ENCODE measurements at places on chromosomes 7 and 10.
A peak's percentile ranks its signal among the peaks of the same experiment; 100 is the strongest.

- no peak for DNase-seq
Measured at GRCh38 chr7:158495216-158495615, 92.4 kb downstream of the PTPRN2 start.

GRCh38 chr10:105837951-105838350 lies 1196.9 kb downstream of the SORCS3 start:
- no peak for DNase-seq

DNA sequence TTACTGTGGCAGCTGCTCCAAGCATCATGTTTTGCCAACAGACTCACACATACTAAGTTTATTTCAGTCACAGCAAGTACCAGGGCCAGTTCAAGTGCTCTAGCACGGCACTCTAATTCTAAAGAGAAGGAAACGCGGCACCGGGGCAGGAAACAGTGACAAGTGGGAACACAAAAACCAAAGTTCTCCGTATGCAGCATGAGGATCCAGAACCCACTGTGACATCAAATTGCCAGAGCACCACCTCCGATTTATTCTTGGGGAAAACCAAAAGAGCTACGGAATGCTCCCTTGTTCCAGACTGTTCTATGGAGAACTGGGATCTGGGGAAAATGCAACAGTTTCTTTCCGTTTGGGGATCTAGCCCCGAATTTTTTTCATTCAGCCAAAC lies 448 bp upstream of the PTER start:
- DNase-seq, result no peak

GRCh38 chr7:17300012-17300411 lies 1.6 kb downstream of the AHR start:
- DNase-seq, result no peak

- DNase-seq, result no peak
Measured at GRCh38 chr10:122188706-122189105, 82.4 kb upstream of the BTBD16 start.

DNA sequence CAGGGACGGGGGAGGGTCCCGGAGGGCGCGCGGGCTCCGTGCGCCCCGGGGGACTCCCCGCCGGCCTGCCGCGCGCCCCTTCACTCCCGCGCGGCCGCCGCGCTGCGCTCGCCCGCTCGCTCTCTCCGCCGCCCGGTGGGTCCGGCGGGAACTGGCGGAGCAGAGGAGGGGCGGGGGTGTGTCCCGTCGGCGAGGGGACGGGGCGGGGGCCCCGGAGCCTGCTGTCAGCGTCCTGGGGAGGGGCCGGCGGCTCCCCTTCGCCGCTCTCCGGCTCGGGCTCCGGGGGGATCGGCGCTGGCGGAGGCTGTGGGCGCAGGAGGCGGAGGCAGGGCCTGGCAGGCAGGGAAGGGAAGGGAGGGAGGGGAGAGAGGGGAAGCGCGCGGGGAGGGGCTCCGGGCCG lies at the start of gene SH3PXD2A:
SH3PXD2A (minus strand) TSS at position 153 of the 400 bp plus-strand sequence. CDS start 310 bp downstream, outside the sequence.
- DNase-seq, result no peak

- no peak for DNase-seq
Measured at GRCh38 chr10:97311111-97311626, 7.9 kb upstream of the FRAT1 start.

DNA sequence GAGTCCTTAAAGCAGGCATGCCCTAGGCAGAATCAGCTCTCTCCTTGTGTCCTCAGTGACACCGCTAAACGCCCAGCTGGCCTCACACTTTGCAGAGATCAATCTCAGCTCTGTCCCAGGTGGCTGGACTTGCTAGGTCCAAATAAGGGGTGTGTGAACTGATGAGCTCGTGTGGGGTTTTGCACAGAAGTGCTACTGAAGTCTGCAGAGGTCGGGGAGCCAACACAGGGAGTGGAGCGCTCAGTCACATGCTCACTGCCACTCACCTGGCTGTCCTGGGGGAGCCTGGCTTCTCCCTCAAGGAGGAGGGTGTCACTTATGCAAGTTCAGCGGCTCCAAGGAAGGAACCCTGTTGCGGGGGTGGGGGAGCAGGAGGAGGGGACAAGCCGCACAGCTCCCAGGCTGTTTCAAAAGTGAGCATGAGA lies 2.0 kb downstream of the ELN start:
- DNase-seq, result no peak

DNA sequence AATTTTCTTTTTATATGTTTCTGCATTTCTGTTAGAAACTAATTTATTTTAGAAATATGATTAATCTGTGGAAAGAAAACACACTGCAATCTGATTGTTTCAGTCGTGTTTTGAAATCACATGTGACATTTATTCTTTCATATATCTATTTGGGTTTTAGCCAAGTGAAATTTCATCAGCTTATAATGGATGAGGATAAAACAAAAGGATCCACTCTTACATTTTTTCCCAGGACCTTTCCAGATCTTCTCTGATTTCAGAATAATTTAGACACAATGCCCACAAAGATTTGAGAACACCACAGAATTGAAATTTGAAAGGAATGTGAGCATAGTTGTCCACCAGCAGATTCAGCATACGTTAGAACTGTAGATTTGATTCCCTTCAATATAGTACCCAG lies 29.1 kb downstream of the CBLL1 start:
- no peak for DNase-seq

DNA sequence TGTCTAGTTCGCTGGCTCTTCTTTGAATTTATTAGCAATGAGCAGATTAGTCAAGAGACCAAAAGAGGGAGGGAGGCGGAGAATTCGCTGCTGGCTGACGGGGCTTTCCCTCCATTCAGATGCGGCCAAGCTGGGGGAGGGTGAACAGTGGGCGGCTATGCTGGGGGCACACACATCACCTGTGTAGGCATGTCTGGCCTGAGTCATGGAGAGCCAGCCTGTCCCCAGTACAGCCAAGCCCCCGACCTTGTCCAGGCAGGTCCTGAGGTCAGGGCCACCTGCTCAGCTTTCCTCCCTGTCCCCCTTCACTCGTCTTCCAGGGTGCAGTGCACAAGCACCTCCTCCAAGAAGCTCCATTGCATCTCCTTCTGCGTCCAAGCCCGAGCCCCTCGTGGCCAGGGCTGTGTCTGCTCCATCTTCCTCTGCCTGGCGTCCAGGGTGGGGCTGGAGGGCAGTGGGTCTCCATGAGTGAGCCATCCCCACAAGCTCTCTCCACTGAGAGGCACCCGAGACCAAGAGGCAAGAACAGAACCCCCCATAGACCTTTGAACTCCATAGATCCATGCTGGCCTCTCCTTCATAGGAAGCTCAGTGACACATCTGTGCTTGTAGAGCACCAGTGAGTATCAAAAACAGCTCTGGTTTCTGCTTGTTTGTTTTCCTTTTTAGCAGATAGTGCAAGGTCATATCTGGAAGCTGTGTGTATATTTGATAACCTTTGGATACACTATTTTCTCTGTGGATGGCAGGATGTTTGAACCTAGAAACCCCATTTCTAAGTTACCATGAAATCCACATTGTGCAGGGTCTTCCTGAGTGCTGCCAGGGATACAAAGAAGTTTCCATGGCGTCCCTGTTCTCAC lies 1.9 kb upstream of the DEPP1 start:
- peak; percentile 27 for DNase-seq

DNA sequence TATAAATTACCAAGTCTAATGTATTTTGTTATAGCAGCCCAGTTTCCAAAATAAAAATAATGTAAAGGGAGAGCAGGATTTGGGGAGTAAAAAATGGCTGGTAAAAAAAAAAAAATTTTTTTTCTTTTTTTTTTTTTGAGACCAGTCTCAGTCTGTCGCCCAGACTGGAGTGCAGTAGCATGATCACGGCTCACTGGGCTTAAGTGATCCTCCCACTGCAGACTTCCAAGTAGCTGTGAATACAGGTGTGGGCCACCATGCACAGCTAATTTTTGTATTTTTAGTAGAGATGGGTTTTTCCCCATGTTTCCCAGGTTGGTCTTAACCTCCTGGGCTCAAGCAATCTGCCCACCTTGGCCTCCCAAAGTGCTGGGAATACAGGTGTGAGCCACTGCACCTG lies 4.8 kb upstream of the LSM8 start:
- DNase-seq, result no peak

GRCh38 chr10:113386005-113386404 lies 166.8 kb upstream of the HABP2 start:
- DNase-seq, result peak; percentile 83

DNA sequence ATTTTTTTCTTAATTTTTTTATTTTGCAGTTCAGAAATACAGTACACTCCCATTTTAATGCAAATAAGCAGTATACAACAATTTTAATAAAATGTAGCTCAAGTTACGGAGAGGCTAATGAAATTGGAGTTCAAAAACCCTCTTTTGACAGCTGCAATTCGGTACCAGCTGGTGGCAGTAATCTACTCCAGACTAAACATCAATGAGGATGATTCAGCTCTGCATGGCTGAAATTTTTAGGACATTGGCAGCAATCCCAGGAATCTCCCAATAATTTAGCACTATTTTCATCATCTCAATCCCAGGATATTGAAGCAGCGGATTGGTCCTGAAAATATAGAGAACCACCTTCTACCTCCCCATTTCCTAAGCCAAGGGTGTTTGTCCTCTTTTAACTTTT lies 278.8 kb downstream of the CACNA2D1 start:
- DNase-seq, result no peak

DNA sequence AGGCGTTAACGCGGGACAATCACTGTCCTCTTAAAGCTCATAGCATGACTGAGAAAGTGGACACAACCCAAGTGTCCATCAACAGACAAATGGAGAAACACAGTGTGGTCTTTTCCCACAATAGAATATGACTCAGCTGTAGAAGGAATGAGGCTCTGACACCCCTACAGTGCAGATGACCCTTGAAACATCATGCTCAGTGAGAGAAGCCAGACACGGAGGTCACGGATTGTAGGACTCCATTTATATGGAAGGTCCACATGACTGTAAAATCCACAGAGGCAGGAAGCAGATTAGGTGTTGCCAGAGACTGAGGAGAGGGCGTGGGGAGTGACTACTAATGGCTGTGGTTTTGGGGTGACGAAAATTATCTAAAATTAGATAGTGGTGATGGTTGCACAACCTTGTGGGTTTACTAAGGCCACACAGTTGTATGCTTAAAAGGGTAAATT lies 6.1 kb upstream of the NCAPG2 start:
- DNase-seq, result no peak

GRCh38 chr7:155191901-155192478 lies 105.7 kb upstream of the INSIG1 start:
- no peak for DNase-seq

DNA sequence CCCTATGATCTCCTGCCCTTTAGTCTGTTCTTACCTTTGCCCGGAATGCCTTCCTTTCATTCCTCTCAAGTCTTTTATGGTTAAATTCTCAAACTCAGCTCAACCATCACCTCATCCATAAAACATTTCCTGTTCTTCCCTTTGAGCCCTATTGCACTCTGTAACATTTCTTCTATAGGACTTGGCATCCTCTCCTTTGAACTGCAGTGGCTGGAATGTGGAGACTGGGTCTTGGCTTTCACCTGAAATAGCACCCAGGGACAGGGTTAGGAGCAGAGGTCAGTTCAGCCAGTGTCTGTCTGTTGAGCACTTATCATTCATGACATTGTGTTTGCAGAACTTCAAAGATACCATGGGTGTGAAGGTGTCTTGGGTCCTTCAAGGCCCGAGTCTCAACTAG lies 7.2 kb downstream of the NFE2L3 start:
- DNase-seq, result no peak

GRCh38 chr7:144907577-144907976 lies 71.7 kb upstream of the TPK1 start:
- no peak for DNase-seq

DNA sequence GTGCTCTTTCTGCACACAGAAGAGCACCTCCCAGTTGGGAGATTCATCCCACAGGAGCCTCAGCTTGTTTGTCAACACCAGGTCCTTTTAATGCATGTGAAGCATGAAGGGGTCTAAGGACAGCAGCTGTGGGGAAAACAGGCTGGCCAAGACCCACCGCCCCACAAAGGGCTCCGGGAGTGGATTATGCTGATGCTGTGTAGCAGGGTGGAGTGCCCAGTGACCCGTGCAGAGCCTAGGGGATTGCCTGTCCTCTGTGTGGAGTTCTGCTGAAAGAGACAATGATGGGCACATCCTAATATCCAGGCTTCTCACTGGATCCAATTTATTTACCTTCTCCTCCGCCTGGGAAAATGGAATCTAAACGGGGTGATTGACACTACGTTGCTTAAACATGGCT lies 74.0 kb downstream of the PIP4K2A start:
- no peak for DNase-seq

- DNase-seq, result no peak
Measured at GRCh38 chr7:157400171-157400860, 63.5 kb downstream of the DNAJB6 start.

DNA sequence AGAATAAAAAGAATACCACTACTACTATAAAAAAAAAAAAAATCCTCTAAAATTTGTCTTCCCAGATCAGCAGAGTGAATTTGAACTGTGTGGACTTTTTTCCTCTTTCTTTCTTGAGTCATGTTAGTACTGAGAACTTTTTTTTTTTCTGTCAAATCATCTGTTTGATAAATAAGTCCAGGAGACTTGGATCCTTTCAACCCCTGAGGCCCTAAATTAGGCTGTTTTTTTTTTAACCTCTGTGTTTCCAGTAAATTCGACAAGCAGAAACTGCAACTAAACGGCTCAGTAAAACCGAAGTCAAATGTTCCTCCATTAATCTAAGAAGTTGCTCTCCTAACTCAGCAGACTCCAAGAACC lies 2.7 kb downstream of the MAP3K8 start:
- no peak for DNase-seq

GRCh38 chr10:6339891-6340290 lies 137.2 kb downstream of the PFKFB3 start:
- no peak for DNase-seq

DNA sequence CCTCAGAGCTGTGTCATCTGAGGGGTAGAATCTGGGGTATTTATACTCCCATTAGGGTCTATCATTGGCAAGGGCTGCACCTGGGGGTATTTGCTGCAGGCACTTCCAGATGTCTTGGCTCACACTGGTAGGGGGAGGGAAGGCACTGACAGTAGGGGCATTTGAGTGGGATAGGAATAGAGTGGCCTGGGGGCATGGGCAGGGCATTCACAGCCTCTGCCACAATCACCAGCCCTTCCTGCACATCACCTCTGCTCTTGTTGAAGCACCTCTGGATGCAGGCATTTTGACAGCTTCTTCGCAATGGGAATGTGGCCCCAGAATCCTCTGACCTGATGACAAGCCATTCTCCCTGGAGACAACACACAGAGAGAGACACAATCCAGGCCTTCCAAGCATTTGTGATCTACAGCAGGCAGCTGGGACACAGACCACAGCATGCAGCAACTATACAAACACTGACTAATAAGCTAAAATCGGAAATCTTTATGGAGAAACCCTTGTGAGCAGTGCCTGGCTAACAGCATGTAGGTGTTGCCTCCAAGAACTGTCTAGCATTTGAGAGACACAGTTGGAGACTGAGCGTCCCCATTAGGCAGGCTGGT lies 178.5 kb downstream of the KCNMA1 start:
- DNase-seq, result no peak

DNA sequence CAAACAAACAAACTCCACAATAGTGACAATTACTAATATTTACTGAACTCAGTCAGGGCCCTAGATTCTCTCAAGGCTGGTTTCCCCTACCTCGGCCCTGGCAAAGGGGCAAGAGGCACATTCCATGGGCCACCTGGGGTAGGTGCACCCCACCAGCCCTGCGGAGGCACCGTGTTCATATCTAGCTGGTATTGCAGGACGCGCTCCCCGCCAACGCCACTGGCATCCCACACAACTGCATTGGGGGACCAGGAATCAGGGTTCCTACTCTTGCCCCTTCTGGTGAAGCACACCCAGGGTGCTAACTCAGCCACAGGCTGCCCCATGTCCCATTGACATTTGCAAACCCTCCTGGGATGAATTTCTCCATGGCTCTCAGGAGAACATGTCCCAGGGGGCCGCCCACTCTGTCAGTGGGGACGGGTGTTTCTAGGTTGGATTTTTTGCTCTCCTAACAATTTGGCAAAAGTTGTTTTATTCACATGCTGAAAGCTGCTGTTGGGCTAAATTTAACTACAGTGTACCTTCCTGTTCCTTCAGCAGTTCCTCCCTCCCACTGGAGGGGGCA lies 76.7 kb downstream of the ZRANB1 start:
- no peak for DNase-seq
